ENCODE measurements at places on chromosomes 12 and 14.
A peak's percentile ranks its signal among the peaks of the same experiment; 100 is the strongest.

DNA sequence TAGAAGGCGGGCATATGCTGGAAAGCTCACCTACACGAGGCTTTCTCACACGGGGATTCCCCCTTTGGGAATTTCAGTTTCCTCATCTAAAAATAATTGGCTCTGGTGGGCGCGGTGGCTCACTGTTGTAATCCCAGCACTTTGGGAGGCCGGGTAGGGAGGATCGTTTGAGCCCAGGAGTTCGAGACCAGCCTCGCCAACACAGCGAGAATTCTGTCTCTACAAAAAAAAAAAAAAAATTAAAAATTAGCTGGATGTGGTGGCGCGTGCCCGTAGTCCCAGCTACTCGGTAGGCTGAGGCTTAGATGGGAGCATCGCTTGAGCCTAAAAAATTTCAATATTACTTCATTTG, 400 bp upstream of the NDUFA12 start:
- DNase-seq, result no peak

DNA sequence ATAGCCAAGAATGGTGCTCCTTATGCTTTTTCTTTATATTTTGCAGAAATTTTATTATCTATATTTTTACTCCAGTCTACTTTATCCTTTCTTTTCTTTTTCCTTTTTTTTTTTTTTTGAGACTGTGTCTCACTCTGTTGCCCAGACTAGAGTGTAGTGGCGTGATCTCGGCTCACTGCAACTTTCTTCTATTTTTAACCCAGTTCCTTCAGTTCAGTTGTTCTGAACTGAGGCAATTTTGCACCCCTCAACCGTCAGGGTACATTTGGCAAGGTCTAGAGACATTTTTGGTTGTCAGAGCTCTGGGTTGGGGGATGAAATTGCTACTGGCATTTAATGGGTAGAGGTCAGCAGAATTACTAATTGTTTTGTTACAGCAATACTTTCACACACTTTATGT, 75.7 kb downstream of the DIP2B start:
- no peak for DNase-seq

- peak; percentile 69 for DNase-seq
These were observed 58.5 kb upstream of the HIF1A start for GRCh38 chr14:61636779-61637178.

- DNase-seq, result no peak
These were observed 11.2 kb downstream of the CD9 start for GRCh38 chr12:6211421-6211869.

- peak; percentile 29 for DNase-seq
These were observed 170.6 kb downstream of the OTOGL start for GRCh38 chr12:80269803-80270552.
